Mesothelial cell of epicardium (in vitro differentiated cells): ENCODE measurements at places on chromosomes 11 and 22.

DNA sequence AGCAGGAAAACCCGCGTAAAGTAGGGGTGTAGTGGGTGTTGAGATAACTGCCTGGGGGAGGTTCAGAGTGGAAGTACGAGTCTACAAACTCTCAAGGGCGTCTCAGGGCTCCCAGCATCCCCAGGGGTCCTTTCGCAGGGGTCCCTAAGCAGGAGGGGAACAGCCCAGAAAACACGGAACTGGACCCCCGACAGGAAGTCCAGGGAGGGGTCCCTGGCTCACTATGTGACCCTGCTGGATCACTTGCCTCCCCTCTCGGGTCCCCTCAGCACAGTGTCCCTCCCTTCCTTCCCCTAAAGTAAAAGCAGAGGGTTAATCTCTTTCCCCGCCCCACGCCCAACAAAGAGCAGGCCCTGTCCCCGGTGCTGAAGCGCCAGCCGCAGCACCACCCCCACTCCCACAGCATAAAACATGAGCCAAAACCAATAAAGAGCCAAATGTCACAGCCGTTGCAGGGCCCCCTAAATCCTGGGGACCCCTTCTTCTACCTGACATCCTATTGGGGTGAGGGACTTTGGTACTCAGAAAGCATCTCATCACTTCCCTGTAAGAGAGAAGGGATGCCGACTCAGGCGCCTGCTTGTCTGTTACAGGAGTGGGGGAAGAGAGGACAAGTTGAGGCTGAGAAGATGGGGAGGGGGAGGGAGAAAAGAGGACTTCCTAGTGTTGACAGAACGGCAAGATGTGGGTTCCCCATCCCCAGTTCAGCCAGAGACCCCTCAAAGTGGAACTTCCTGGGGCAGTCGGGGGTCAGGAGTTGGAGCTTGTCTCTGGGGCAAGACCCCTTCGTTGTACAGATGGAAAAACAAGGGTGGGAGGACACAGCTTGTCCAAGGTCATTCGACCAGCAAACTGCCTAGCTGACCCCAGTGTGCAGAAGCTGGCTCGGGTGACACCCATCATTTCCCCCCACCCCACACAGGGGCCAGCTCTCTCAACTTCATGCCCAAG is 1.4 kb upstream of the NEFH start:
- H3K4me1 ChIP-seq, result peaks cover 24% of the 10 kb centered on the region
- peaks cover 87% of the 10 kb centered on the region for H3K27me3 ChIP-seq
- no peaks in the 10 kb centered on the region for H3K36me3 ChIP-seq
- peak; percentile 56 for DNase-seq
- H3K4me3 ChIP-seq, result peak overlapping the region; percentile 24
- H3K27ac ChIP-seq, result no peak overlapping the region

DNA sequence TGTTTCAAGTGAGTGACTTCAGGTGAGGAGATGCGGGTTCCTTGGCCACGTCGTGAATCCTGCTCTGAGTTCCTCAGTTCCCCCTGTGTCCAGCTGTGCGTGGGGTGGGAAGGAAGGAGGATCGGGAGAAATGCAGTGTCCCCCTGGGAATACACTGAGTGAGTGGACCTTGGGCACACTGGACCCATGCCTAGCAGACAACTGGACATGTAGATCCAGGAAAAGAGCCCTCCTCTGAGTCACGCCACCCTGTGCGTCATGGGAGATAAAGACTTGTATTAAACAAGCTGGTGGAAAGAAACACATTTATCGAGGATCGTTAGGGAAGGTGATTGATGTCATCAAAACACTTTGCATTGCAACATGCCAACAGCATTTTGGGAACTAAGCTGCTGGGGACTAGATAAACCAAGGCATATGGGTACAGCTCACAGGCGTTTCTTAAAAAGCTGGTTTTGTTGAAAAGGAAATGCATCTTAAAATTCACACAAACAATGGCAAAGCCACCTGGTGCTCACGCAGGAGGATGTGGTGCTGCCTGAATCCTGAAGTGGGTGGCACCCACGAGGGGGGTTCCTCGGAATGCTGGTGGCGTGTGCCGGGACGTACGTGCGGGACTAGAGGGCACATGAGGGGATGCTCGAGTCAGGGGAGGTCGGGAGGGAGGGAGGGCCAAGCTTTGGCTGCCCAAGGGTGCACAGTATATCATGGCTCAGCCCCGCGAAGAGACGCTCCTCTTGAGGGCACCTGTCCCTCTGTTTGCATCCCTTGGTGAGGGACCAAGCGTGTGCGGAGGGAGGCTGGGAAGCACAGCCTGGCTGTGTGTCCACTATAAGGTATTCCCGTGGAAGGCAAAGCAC is 303.5 kb downstream of the TBC1D22A start:
- H3K36me3 ChIP-seq, result peaks cover 9% of the 10 kb centered on the region
- H3K4me3 ChIP-seq, result no peak overlapping the region
- no peak for DNase-seq
- no peaks in the 10 kb centered on the region for H3K27me3 ChIP-seq

DNA sequence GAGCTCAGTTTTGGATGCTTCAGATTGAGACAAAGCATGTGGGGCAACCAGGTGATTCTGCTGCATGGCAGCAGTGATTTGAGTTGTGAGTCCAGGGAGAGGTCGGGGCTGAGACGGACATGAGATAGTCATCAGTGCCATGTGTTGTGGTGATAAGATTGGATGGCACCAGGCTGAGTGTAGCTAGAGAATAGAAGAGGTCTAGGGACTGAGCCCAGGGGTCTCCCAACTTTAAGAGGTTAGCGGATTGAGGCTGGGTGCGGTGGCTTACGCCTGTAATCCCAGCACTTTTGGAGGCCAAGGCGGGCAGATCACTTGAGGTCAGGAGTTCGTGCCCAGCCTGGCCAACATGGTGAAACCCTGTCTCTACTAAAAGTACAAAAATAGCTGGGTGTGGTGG is 6.3 kb upstream of the CTSD start:
- H3K4me3 ChIP-seq, result no peak overlapping the region
- H3K36me3 ChIP-seq, result no peaks in the 10 kb centered on the region
- peaks cover 13% of the 10 kb centered on the region for H3K4me1 ChIP-seq
- no peak overlapping the region for H3K27ac ChIP-seq
- DNase-seq, result no peak

GRCh38 chr22:28316014-28316413 is 363.6 kb downstream of the TTC28 start:
- peaks cover 23% of the 10 kb centered on the region for H3K4me1 ChIP-seq
- DNase-seq, result no peak
- no peak overlapping the region for H3K4me3 ChIP-seq
- H3K36me3 ChIP-seq, result peaks cover 37% of the 10 kb centered on the region
- no peak overlapping the region for H3K27ac ChIP-seq

GRCh38 chr11:20154381-20154780 is 5.9 kb downstream of the DBX1 start:
- no peaks in the 10 kb centered on the region for H3K36me3 ChIP-seq
- no peak overlapping the region for H3K4me3 ChIP-seq
- no peak for DNase-seq
- peaks cover 77% of the 10 kb centered on the region for H3K27me3 ChIP-seq
- H3K4me1 ChIP-seq, result peaks cover 8% of the 10 kb centered on the region

GRCh38 chr22:43948836-43949406 is 6.3 kb upstream of the SAMM50 start:
- no peak overlapping the region for H3K27ac ChIP-seq
- H3K36me3 ChIP-seq, result peaks cover 6% of the 10 kb centered on the region
- H3K4me1 ChIP-seq, result peaks cover 1% of the 10 kb centered on the region
- DNase-seq, result no peak

DNA sequence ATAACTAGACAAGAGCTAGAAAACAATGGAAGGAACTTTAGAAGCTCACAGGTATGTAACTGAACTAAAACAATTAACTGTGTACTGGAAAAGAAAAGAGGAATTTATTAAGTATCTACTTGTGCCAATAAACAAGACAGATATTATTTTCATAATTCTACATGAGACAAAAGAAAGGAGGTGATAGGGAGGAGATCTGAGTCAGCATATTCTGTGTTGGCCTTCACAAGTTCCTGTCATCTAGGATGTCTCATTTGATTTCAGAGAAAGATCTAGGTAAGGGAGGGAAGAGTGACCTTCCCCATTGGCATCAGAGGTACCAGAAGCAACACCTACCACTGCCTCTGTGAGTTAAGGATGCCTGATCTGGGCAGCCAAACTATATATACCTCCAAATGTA is 34.8 kb upstream of the TEAD1 start:
- no peak overlapping the region for H3K27ac ChIP-seq
- H3K4me1 ChIP-seq, result peaks cover 10% of the 10 kb centered on the region
- no peak overlapping the region for H3K4me3 ChIP-seq
- H3K36me3 ChIP-seq, result no peaks in the 10 kb centered on the region
- no peak for DNase-seq

DNA sequence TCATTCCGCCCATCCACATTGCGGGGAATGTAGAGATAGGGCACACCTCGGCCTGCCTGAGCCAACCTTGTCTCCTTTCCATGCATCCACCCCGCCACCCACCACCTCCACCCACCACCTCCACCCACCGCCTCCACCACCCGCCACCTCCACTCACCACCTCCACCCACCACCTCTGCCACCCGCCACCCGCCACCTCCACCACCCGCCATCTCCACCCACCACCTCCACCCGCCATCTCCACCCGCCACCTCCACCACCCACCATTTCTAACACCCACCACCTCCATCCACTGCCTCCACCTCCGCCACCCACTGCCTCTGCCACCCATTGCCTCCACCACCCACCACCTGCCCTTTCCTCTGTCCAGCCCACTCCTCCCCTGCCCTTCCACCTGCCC is 78.4 kb downstream of the IGLL1 start:
- H3K4me1 ChIP-seq, result peaks cover 44% of the 10 kb centered on the region
- no peak for DNase-seq
- no peak overlapping the region for H3K27ac ChIP-seq
- no peaks in the 10 kb centered on the region for H3K27me3 ChIP-seq
- no peak overlapping the region for H3K4me3 ChIP-seq

GRCh38 chr11:62139526-62140303 is 15.9 kb downstream of the INCENP start:
- H3K4me3 ChIP-seq, result no peak overlapping the region
- H3K36me3 ChIP-seq, result peaks cover 12% of the 10 kb centered on the region
- no peak for DNase-seq
- H3K4me1 ChIP-seq, result no peaks in the 10 kb centered on the region
- H3K27ac ChIP-seq, result no peak overlapping the region

GRCh38 chr22:49934160-49934890 is 15.9 kb downstream of the CRELD2 start:
- no peak overlapping the region for H3K27ac ChIP-seq
- DNase-seq, result no peak
- no peaks in the 10 kb centered on the region for H3K36me3 ChIP-seq
- no peaks in the 10 kb centered on the region for H3K27me3 ChIP-seq
- peaks cover 17% of the 10 kb centered on the region for H3K4me1 ChIP-seq

DNA sequence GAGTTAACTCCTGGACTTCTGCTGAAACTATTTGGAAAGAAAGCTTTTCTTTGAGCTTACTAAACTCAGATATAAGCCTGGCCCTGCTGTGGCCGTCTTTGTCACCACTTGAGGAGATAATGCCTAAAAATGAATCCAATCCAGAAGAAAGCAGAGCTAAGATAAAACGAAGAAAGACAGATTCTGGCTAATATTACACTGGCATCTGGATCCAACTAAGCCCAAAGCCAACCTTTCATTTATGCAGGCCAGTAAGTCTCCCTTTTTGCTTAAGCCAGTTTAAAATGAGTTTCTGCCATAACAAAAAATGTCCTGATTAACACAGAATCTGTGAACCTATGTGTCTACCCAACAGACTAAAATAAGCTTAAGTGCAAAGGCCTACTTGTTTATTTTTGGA is 34.5 kb downstream of the PIK3C2A start:
- H3K27ac ChIP-seq, result peak overlapping the region; percentile 55
- no peak for DNase-seq
- no peak overlapping the region for H3K4me3 ChIP-seq
- no peaks in the 10 kb centered on the region for H3K27me3 ChIP-seq
- H3K4me1 ChIP-seq, result peaks cover 6% of the 10 kb centered on the region

DNA sequence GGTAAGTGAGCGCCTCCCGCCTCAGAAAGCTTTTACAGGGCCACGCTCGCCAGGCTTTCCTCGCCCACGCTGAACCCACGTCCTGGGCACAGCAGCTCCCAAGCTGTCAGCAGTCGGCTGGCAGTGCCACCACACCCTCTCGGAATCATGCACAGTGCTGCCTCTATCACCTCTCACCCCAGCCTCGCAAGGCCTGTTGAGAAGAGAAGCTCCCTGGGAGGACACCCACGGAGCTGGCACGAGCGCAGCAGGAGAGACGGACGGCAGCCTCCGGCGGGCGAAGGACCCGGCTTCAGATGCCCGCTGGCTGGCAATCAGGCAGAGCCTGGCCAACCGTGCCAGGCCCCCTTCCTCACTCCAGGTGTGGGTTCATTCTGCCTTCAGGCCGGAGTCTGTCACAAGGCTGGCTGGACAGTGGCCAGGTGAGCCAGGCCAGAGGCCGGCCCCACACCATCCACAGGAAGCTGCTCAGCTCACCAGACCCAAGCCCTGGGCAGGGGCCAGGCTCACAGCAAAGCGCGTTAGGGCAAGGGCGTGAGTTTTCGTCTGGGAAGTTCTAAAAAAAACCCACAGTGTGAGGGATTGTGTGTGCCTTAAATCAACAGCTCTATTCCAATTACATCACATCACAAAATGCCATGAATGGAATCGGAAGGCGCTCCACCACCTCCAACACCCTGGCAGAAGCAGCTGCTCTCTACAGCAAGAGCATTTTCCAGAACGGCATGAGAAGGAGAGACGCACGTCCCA is 33.2 kb downstream of the TOLLIP start:
- H3K36me3 ChIP-seq, result peaks cover 19% of the 10 kb centered on the region
- H3K4me1 ChIP-seq, result no peaks in the 10 kb centered on the region
- H3K27ac ChIP-seq, result no peak overlapping the region
- DNase-seq, result no peak
- no peaks in the 10 kb centered on the region for H3K27me3 ChIP-seq
- H3K4me3 ChIP-seq, result no peak overlapping the region

GRCh38 chr11:114307524-114308203 is 11.5 kb downstream of the NNMT start:
- DNase-seq, result no peak
- H3K36me3 ChIP-seq, result peaks cover 1% of the 10 kb centered on the region
- peaks cover 9% of the 10 kb centered on the region for H3K27me3 ChIP-seq
